ENCODE measurements at places on chromosomes 2 and 18.
A peak's percentile ranks its signal among the peaks of the same experiment; 100 is the strongest.

- no peak for DNase-seq
These were observed 63.9 kb downstream of the ZEB2 start for GRCh38 chr2:144455987-144456386.

GRCh38 chr2:69491864-69492263, 54.6 kb upstream of the NFU1 start:
- DNase-seq, result no peak

DNA sequence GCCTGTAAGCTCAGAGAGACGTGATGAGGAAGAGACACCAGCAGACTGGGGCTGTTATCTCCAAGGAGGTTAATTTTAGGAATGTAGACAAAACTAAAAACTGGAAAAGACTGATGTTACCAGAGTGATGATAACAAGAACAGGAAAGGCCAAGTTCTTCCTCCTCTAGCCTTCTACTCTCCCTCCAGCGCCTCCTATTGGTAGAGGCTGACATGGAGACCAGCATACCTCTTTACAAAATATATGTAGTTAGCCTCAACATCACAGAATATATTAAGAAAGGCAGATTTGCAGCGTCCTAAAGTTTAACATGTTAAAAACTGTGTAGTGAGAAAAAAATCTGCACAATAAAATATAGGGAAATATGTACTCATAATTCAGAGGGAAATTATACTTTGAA, 66.0 kb downstream of the TCF4 start:
- no peak for DNase-seq

DNA sequence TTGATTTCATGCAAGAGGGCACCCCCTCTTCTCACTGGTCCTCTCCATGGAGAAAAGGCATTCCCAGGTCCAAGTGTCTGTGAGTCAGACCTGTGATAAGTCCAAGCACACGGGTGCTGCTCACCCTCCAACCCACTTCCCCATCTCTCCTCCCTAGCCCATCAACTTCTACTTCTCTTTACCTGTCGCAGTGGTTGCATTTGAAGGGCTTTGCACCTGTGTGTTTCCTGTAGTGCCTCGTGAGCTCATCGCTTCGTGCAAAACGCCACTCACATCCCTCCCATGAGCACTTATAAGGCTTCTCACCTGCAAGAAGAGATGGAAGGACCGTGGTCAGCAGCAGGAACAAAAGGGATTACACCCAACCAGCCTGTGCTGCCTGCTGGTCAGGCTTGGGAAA, 77.5 kb downstream of the KLF7 start:
- no peak for DNase-seq

- DNase-seq, result no peak
These were observed 63.5 kb downstream of the DNER start for GRCh38 chr2:229650901-229651300.

DNA sequence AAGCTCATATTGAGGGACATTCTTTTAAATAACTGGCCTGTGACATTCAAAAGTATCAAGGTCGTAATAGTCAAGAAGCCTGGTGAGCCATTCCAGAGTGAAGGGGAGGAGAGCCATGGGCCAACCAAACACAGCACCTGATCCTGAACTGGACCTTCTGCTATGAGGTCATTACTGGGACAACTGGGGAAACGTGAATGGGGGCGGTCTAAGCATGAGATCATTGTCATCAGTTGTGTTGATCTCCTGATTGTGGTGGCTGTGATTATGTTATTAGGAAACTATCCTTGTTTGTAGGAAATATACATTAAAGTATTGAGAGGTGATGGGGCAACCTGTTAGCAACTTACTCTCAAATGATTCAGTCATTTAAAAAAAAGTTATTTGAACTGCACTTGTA, 79.3 kb downstream of the FBXO15 start:
- DNase-seq, result no peak

DNA sequence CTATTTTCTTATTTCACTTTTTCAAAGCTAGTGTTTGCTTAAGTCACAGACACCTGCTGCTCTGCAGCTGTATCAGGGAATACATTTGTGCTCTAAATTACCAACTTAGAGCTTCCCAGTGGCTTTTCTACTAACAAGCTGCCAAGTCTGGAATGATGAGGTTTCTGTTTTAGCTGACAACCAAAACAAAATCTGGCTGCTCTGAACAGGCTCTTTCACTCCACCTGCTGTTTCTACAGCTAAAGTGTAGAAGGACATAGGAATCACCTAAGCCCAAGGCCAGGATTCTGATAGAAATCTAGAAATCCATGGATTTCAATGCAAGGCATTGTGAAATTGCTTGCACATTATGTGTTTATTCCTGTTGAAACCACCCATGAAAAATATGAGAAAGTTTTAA, 201.2 kb downstream of the SUCLG1 start:
- DNase-seq, result no peak

GRCh38 chr18:59911600-59911999, 11.8 kb downstream of the PMAIP1 start:
- no peak for DNase-seq

DNA sequence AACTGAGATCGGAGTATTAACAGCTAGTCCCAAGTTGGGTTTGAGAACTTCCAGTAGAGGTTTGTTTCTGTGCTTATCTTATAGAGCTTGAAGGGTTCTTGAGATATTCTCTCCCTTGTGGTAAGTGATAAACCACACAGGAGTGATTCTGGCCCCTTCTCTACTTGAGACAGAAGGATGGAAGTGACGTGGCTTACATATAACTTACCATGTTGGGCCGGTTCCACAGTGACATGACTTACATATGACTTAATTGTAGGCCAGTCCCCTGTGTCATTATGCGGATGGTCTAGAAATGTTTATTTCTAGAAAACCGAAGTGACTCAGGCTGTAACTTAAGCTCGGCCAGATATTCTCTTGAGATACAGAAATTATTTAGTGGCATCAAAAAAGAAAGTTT, 62.7 kb downstream of the TRAPPC12 start:
- no peak for DNase-seq

DNA sequence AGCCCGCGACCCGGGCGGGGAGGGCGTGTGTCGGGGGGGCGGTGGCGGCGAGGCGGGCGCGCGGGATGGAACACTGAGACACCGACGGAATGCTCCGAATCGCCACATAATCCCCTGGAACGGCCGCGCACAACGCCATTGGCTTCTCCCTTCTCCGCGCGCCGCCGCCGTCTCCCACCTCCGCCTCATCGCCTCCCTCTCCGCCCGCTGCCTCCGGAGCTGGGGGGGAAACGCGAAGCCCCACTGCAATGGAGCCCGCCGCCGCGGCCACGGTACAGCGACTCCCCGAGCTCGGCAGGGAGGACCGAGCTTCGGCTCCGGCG, at the start of gene PHLPP1:
PHLPP1 (plus strand) TSS at position 106 of the 323 bp plus-strand sequence; CDS start at position 249, 143 bp downstream.
- no peak for DNase-seq

GRCh38 chr2:2123238-2123637, 207.8 kb downstream of the MYT1L start:
- DNase-seq, result no peak

DNA sequence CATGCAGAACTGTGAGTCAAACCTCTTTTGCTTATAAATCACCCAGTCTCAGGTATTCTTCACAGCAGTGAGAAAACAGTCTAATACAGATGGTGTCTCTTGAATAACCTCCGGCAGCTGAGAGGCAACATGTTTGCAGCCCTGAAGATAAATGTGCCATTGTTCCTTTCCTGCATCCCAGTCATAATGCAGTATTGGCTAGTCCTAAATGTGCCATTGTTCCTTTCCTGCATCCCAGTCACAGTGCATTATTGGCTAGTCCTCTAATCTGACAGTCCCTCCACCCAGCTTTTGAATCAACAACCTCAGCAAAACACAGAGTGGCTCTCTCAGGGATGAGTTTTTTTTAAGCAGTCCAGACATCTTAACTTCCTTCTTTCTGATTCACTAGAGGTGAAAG, 550.7 kb downstream of the RIT2 start:
- no peak for DNase-seq

DNA sequence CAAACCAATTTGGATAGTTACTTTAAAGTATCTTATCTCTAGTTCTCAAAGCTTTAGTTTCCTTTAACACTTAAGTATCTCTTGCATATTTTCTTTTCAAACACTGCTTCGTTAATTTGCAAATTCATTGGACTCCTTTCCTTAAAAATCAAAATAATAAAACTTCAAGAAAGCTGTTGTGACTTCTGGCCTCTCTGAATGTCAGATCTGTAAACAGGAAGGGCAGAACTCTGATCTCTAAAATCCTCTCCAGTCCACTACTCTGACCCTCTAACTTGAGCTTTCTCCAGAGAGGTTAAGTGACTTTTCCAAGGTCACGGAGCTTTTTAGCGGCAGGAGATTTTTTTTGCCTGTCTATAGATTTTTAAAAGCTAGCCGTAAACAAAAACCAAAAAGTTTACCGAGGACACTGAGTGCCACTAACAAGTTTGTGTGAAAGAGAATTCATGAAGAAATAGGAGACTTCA, 155.5 kb downstream of the TGIF1 start:
- no peak for DNase-seq

GRCh38 chr2:3169106-3169870, 208.3 kb downstream of the EIPR1 start:
- DNase-seq, result no peak

- no peak for DNase-seq
These were observed 23.0 kb downstream of the POU3F3 start for GRCh38 chr2:104876606-104877570.

DNA sequence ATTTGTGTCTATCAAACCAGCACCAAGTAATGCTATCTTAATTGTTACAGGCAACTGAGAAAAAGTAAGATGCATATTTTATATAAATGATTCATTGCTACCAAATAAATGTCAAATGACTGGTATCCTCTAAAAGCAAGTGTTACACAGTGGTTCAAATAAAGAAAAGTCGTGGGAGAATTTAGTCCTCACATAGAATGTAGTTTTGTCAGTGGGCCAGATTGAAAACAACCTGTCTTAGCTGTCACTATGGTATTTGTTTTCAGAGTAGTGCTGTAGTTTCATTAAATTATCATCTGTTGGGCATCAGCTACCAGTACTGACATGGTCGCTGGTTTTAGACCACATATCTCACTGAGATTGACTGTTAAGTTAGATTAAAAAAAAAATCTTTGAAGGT, 10.2 kb upstream of the EIF2AK3 start:
- DNase-seq, result no peak

- no peak for DNase-seq
These were observed 141.6 kb downstream of the RTP5 start for GRCh38 chr2:242011167-242011513.

GRCh38 chr2:1594123-1594372, 150.3 kb downstream of the PXDN start:
- DNase-seq, result no peak

DNA sequence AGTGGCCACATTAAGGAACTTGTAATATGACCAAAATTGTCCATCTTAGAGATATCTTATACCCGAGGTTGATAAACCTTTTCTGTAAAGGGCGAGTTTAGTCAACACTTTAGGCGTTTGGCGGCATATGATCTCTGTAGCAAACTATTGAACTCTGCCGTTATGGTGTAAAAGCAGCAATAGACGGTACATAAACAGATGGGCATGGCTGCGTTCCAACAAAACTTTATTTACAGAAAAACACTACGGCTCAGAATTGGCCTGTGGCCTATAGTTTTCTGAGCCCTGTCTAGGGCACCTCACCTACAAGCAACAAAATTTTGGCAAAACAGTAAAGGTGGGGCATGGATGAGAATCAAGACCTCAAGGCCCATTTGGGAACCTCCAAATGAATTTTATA, 121.9 kb upstream of the HAAO start:
- DNase-seq, result no peak

GRCh38 chr2:106523976-106524665, 37.0 kb downstream of the CD8B2 start:
- DNase-seq, result no peak

DNA sequence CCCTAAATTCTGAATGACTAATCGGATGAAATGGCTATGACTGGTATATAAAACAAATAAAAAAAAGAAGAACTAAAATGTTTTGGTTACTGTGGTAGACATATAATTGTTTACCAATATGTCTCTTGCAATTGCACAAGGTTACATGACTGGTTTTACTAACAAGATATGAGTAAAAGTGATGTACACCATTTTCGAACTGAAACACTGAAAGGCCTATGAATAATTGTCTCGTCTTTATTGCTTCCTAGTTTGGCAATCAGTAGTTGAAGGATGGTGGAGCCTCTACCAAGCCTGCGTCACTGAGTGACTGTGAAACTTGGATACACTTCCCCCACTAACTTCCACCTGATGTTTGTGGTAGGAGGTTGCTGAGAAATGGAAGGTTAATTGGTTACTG, 16.5 kb downstream of the CDH19 start:
- no peak for DNase-seq

DNA sequence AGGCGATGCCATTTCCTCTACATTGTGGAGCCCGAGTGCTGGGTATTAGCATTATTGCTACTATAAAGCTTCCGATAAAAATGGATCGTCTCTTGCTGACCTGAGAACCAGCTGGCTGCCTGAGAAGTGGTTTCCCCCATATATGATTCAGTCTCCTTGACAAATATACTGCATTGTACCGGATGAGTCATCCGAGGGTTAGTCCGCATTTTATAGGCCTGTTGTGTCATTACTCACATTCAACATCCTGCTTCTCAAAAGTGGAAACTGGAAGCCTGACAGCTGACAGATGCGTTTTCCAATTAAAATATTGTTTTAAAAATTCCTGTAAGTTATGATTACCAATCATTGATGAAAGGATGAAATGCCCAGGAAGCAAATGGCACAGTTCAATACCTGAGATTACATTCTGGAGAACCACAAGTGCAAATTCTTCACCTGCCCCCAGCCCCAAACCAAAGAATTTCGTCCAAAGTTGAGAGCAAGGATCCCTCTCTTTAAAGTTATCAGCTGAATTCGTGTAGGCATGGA, 65.7 kb downstream of the SPRED2 start:
- DNase-seq, result peak; percentile 92

GRCh38 chr2:217329023-217329431, 469.2 kb upstream of the TNP1 start:
- no peak for DNase-seq

GRCh38 chr18:26614374-26614773, 66.0 kb upstream of the KCTD1 start:
- no peak for DNase-seq

GRCh38 chr2:221529177-221529942, 42.7 kb downstream of the EPHA4 start:
- no peak for DNase-seq

DNA sequence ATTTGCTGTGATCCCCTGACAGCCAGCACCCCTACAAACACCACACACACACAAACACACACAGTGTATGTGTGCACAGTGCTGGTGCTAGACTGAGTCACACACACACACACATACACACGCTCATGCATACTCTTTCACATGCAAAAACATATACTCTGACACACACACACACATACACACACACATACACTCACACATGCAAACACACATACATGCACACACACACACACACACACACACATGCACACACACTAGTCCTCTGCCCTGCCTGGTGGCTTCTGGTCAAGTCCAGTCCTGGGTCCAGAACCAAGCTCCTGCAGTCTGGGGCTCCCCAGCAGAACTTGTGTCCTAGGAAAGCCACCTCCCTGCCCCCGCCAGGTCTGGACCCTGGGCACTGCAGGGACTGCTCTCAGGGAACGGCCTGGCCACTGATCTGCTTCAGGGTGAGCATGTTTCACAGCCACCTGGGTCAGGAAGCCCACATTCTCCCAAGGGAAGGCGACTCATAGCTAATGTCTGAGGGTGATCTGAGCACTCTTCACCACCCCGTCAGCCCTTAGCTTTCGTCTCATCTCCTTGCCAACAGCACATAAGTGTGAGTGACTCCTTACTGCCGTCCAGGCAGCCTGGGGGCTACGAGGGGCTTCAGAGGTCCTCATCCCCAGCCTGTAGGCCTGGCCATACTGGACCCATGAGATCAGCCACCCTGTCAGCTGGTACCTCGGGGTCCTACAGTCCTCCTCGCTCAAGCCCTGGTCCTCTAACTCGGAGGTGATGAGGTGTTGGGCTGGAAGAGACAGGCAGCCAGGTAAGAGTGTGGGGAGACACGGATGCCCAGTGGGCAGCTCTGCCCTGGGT, 88.1 kb downstream of the MCFD2 start:
- no peak for DNase-seq
